ENCODE measurements at places on chromosomes 11 and 22.

DNA sequence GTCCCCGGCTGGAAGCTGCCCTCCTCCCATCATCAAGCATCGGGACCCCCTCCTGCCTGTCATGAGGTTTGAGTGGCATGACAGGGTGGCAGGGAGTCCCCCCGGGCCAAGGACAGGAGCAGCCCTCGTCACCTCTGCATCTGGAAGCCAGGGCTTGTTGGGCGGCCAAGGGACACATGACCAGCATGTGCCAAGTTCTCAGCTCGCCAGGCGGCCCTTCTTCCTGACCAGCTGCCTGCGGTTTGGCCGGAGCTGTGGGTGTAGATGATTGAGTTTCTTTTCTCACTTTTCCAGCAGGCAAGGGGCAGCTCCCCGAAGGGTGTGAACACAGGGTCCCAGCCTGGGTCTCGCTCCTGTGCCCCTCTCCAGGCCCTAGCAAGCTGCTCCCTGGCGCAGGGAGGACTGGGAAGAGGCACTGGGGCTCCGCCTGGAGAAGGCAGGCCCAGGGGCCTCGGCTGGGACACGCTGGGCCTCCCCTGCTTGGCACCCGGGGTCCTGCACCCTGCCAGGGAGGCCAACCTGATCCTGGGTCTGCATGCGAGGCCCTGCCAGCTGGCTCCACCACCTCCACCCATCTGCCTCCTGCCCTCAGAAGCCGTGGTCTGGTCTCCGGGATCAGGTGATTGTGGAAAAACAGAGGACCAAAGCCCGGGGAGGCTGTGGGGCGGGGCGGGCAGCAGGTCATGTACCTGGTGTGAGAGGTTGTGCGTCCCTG, 13.4 kb downstream of the ARHGAP8 start:
- no peak for DNase-seq

GRCh38 chr22:27186643-27187042, 529.3 kb downstream of the MIAT start:
- no peak for DNase-seq

GRCh38 chr11:111011275-111011594, 234.3 kb upstream of the POU2AF2 start:
- DNase-seq, result no peak

GRCh38 chr11:59028105-59028504, 58.0 kb upstream of the GLYATL1B start:
- no peak for DNase-seq

- no peak for DNase-seq
These were observed 33.0 kb upstream of the RDX start for GRCh38 chr11:110329445-110329844.

- DNase-seq, result no peak
These were observed 18.3 kb upstream of the SHISAL1 start for GRCh38 chr22:44330744-44331660.

DNA sequence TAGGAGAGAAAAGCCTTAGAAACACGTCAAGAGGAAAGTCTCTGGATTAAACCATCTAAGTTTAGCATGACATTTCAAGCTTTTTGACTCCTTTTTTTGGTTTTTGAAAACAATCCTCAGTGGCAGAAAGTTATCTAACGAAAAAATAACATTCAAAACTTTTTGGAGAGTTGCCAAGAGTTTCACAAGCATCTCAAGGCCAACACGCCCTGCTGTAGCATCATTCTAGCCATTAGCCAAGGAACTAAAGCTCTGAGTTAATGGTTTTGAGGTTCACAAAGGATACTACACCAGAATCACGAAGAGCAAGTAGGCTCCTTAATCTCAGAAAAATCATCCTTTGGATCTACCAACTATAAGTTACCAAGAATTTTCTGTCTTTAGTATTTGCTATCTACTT, 94.8 kb downstream of the PICALM start:
- DNase-seq, result no peak

- DNase-seq, result no peak
These were observed 51.7 kb downstream of the HSD17B12 start for GRCh38 chr11:43732225-43732624.

DNA sequence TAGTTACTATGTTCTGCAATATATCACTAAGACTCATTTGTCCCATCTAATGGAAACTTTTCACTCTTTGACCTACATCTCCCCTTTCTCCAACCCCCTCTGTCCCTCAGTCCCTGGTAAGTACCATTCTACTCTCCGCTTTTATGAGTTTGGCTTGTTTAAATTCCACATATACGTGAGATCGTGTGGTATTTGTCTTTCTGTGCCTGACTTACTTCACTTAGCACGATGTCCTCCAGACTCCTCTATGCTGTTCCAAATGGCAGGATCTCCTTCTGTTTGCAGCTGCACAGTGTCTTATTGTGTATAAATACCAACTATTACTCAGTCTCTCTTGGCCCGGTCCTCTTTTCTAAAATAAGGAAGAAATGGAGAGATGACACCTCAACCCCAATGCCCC, 205.4 kb upstream of the NTM start:
- DNase-seq, result no peak

GRCh38 chr11:2172676-2173075, 1.1 kb upstream of the TH start:
- DNase-seq, result no peak

GRCh38 chr11:121688055-121688491, 235.3 kb upstream of the SORL1-AS1 start:
- DNase-seq, result no peak

DNA sequence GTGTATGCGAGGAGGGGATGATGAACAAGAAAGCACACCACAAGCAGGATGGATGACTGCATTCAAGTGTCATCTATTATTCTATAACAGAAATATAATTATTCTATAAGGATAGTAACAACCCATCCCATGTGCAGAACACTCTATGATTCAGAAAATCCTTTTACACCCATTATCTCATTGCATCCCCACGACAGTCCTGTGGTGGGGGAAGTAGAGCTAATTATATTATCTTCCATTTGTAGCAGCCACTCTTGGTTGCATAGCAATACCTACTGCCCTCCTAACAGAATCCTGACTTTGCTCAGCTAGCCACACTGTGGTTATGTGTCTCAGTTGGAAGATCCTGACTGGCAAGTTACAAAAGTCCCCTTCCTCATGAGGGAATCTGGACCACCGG, 406.5 kb upstream of the NARS2 start:
- DNase-seq, result no peak

- DNase-seq, result no peak
These were observed 40.5 kb downstream of the TPCN2 start for GRCh38 chr11:69089258-69089657.

- DNase-seq, result no peak
These were observed 6.7 kb downstream of the CASTOR1 start for GRCh38 chr22:30282616-30283046.

- no peak for DNase-seq
These were observed 25.2 kb downstream of the EXPH5 start for GRCh38 chr11:108568195-108568858.

DNA sequence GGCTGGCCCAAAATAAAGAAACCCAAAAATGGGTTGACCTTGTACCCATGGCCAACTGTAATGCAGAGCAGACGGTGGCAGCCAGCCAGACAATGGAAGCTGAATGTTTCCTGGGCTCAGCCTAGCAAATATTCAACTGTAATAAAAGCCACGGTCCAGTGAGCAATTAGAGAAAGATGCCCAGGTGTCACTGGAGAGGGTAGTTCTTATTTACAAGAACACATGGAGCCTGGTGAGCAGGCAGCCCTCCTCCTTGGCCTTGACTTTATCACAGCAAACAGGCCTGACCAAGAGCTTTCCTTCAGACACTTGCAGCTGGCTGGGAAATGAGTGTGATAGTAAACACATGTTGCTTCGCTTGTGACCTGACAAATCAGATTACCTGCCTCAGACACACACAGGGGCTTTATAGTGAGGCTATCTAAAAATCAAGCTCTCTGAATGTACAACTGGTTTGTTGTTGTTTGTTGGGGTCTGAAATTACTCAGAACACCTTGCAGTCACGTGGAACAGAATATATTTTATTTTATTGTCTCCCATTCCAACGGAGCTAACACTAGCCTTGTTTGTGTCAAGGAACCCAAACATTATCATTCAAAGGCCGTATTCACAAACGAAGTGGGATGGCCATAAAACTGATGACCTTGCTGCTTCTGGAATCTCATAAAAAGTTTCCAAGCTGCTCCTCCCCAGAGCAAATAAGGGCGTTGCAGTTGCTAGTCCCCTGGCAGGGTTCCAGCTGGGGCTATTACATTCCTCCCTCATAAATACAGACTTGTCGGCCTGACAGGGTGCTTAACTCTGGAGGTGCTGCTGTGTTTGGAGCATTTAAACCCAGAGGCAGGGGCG, 161.1 kb downstream of the BBOX1 start:
- DNase-seq, result peak; percentile 94

GRCh38 chr11:64101461-64101860, 64.5 kb downstream of the MACROD1 start:
- no peak for DNase-seq

GRCh38 chr11:85893395-85893794, 38.2 kb downstream of the CCDC83 start:
- DNase-seq, result no peak

DNA sequence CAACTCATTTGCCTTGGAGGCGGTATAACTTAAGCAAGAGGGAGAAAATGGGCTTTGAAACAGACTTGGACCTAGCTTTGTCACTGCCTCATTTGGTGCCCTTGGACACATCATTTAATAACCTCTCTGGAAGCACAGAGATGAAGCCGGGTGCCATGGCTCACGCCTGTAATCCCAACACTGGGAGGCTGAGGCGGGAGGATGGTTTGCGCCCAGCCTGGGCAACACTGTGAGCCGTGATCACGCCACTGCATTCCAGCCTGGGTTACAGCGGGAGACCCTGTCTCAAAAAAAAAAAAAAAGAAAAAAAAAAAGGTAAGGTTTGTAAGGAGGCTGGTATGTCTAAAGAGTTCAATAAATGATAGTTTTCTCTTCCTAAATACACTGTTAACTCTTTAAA, 806 bp downstream of the COA4 start:
- no peak for DNase-seq

DNA sequence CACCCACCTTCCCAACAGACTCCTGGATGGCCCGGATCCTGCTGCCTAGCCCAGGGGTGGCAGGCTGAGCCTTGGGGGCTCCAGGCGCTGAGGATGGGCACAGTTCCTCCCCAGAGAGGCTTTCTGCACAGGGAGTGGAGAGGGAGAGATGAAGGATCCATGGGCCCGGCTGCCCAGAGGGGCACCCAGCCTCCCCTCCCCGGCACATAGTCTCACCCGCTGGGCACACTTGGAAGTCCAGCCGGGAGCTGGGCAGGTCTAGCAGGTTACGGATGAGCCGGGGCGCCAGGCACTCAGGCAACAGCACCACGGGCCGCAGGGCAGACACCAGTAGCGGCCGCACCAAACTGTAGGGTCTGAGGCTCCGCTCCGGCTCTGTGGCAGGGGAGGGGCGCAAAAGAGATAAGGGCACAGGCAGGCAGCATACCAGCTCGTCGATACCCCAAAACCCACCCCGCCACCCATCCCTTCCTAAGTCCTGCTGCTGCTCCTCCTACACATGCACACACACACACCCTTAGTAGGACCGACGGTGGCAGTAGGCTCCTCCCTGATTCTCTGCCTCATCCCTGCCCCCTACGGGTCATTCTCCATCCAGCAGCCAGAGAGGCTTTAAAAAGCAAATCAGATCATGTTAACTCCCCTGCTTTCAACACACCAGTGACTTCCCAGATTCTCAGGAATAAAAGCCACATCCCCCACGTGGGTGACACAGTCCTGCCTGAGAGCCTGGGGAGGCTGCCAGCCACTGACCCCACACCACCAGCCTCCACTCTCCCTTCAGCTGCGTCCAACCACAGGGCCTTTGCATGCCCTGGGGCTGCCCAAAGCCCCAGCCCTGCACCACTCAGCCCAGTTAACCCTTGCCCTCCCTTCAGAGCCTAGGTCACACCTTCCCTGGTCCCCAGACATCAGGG, 6.5 kb upstream of the MFNG start:
- DNase-seq, result no peak

GRCh38 chr22:38081941-38082828, 1.8 kb downstream of the SLC16A8 start:
- no peak for DNase-seq

DNA sequence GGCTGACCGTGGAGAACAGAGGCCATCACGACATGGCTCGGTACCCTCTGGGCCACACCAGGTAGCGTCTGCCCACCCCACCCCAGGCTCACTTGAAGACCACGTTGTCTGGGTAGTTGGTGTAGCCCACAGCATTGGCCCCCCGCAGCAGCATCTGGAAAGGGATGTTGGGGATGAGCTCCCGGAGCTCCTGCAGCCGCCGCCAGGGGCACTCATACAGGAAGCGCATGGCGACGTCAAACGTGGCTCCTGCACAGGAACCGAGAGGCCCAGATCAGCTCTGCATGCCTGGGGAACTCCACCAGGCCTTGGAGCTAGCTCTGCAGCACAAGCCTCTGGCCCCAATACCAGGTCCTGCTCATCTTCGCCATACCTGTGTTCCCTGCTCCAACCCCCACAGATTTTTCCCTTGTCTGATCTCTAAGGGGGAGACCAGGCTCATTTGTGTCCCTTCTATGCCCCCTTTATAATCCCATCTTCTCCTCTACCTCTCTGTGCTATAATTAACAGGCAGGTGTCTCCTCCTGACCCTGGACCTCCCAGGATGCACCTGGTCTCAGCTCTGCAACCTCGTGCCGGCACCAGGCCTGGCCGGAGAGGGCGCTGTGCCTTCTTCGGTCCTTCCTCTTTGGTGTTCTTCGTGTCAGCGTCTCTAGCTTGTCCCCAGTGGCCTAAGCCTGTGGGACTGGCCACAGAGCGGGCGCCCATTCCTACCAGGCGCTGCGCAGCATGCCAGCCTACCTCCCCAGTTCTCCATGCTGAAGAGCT, 5.0 kb upstream of the LRFN4 start:
- DNase-seq, result no peak

DNA sequence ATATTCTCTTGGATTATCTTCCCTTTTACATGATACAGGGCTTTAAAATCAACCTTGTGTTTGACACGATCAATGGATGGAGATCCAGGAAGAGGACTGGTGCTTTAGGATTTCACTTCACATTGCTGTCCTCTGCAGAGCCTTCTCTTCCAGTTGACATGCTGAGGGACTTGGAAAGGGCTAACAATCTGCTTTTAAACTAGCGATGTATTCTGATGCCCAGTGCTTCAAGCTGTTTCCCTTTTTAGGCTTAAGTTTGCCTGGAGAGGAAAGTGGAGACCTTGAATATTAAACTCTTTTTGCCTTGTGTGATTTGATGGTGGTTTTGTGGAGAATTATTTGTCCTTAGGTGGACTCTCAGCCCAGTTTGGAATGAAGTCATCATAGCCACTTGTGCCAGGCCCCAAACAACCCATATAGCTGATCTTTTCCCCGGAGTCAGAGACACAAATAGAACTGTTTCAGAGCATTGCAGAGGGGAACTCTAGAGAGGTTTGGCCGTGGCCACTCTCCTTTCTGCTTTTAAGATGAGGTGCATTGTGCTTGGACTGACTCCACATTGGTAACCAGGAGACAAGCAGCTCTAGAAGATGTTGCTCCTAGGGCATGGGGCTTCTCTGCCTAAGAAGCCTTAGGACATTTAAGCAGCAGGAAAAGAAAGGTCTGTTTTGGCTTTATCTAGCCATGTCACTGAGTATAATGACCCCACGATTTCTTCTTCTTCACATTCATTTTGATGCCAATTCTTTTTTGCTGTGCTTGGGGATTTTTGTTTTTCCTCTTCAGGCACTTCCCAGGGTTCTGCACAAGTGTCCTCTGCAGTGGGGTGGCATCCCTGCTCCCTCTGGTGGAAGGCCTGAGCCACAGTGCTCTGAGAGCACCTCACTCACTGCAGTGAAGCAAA, 152.8 kb downstream of the NCAM1 start:
- peak; percentile 72 for DNase-seq

Data from COR-L47 (cell line).